ENCODE measurements at places on chromosomes 5 and 9. TPM values are rescaled to one million over a fixed set of nuclear protein-coding genes. Genes with fewer than 3 reads are reported as not detected.

TLR4 gene
- total RNA-seq: 9.3 TPM

PAXX gene
- 62.9 TPM for total RNA-seq

BASP1 gene
- 46.4 TPM for total RNA-seq

DNA sequence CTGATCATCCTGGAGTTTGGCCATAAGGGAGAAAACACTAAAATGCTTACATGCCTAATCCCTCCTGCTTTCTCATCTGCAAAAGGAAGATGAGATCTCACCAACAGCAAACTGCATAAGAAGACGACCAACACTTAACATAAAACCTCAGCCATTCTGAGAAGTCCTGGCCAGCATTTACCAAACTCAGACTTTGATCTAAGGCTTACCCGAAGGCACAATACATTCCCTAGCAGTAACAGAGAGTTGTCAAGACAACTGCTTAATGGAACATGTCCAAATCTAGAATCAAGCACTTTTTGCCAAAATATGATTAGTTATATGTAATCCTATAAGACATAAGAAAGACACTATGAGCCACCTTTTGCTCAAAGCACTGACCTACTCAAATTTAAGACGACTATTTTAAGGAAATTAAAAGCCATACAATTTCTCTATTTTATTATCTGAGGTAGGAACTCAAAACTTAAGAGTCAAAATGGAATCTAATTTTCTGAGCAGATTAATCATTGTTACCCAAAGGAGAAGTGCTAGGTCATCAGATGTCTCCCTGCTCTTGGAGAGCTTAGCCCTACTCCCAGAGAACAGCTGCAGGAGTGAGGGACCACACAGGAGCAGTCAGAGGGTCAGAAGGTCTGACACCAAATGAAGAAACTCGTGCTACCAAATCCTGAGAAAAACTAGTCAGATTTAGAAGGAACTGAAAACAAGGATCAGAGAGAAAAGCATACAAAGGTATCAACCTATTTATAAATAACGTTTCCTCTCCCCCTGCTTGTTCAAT lies 39.3 kb downstream of the EPB41L4A start:
- H3K36me3 ChIP-seq: no peaks in the 10 kb centered on the region
- DNase-seq: no peak
- H3K27ac ChIP-seq: no peak overlapping the region
- H3K27me3 ChIP-seq: no peaks in the 10 kb centered on the region
- no peak overlapping the region for H3K4me3 ChIP-seq

GRCh38 chr9:113428062-113428615 lies 17.6 kb downstream of the C9orf43 start:
- no peaks in the 10 kb centered on the region for H3K27me3 ChIP-seq
- no peak overlapping the region for H3K4me3 ChIP-seq
- no peak for DNase-seq
- H3K27ac ChIP-seq: peak overlapping the region; percentile 64

- no peaks in the 10 kb centered on the region for H3K27me3 ChIP-seq
- no peaks in the 10 kb centered on the region for H3K4me1 ChIP-seq
- H3K4me3 ChIP-seq: no peak overlapping the region
- no peak for DNase-seq
- H3K27ac ChIP-seq: no peak overlapping the region
Measured at GRCh38 chr9:83406921-83407320, 131.3 kb downstream of the FRMD3 start.

GRCh38 chr5:171770153-171770552 lies 15.5 kb upstream of the SMIM23 start:
- DNase-seq: no peak
- no peak overlapping the region for H3K27ac ChIP-seq
- H3K27me3 ChIP-seq: no peaks in the 10 kb centered on the region
- H3K4me1 ChIP-seq: no peaks in the 10 kb centered on the region
- H3K4me3 ChIP-seq: no peak overlapping the region
- H3K36me3 ChIP-seq: no peaks in the 10 kb centered on the region

DNA sequence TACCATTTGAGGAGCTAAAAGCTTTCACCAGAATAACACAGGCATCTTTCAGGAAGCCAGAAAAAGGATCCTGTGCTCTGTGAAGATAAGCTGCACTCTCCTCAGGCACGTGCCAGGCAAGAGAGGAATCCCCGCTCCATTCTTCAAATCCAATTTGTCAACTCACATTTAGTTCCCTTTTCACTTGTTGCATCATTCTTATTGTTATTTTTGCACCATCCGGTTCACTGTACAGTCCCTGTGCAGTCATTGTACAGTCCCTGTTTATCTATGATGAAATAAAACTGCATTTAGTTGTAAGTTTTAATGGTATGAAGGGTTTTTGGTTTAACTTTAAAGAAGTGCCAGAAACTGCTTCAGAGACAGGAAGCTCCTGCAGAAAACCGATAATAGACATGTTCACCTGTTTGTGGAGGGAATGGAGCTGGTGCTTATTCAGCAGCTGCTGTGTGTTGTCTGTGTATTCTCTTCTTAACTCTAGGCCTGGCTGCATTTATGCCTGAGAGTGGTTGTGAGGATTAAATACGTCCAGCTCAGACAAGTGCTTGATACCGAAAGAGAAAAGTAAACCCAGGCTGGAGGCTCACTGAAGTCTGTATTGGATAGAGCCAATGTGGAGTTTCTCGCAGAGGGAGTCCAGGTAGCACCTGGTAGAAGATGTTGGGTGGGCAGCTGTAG lies 22.4 kb downstream of the IFNW1 start:
- no peaks in the 10 kb centered on the region for H3K36me3 ChIP-seq
- H3K27me3 ChIP-seq: no peaks in the 10 kb centered on the region
- H3K4me3 ChIP-seq: no peak overlapping the region
- no peak for DNase-seq
- no peaks in the 10 kb centered on the region for H3K4me1 ChIP-seq
- H3K27ac ChIP-seq: no peak overlapping the region

DNA sequence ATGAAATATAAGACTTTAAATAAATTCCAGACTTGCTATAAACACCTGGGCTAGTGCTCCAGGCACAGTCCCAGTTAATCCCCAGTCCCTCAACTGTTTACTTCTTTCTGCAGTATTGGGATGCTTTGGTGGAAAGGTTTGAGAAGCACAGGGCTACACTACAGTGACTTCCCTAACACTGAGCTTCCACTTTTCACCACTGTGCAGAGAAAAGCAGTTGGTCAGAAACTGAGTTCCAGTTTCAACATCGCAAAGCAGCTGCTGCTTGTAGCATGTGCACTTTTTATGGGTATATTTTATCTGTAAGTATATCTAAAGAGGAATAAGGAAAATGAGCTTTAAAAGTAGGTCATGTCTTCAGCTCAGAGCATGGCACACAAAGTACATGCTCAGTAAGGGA lies 339.7 kb downstream of the NTRK2 start:
- H3K4me1 ChIP-seq: no peaks in the 10 kb centered on the region
- H3K27me3 ChIP-seq: no peaks in the 10 kb centered on the region
- no peak overlapping the region for H3K4me3 ChIP-seq
- DNase-seq: no peak
- no peaks in the 10 kb centered on the region for H3K36me3 ChIP-seq

DNA sequence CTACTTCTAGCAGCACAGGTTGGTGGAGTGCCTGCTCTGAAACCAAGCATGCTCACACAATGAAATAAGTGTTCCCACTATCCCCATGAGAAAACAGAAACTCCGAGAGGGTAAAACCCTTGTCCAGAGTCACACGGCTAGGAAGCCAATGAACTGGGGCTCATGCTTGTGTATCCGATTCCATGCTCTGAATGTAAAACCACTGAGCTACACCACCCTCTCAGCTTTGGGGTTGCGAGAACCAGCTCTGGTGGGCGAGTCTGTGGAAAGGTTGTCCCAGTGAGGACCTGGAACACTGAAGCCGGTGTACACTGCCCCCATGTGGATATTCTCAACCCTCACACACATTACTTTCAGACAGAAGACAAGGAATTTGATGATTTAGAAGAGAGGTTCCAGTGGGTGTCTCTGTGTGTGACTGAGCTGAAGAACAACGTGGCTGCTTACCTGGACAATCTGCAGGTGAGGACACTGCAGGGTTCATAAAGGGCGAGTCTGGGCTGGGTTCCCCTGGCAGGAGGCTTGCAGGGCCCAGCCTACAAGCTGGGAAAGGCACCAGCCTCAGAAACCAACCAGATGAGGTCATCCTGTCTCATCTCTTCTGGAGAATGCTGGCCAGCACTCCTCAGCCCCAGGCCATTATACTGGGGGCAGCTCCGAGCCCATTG lies 37.4 kb downstream of the ARHGEF37 start:
- H3K36me3 ChIP-seq: no peaks in the 10 kb centered on the region
- H3K27ac ChIP-seq: peak overlapping the region; percentile 62
- no peak for DNase-seq
- H3K4me1 ChIP-seq: peaks cover 14% of the 10 kb centered on the region
- no peaks in the 10 kb centered on the region for H3K27me3 ChIP-seq
- H3K4me3 ChIP-seq: no peak overlapping the region

DNA sequence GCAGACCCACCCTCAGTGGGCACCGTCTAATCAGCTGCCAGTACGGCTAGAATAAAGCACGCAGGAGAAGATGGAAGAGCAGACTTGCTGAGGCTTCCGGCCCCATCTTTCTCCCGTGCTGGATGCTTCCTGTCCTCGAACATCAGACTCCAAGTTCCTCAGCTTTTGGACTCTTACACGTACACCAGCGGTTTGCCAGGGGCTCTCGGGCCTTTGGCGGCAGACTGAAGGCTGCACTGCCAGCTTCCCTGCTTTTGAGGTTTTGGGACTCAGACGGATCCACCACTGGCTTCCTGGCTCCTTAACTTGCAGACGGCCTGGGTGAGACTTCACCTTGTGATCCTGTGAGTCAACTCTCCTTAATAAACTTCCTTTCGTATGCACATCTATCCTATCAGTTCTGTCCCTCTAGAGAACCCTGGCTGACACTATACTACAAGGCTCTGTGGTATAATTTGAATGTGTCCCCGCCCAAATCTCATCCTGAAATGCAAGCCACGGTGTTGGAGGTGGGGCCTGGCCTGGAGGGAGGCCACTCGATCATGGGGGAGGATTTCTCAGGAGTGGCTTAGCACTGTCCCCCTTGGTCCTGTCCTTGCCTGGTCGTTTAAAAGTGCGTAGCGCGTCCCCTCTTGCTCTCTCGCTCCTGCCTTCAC lies 31.1 kb upstream of the NRARP start:
- no peak overlapping the region for H3K27ac ChIP-seq
- H3K36me3 ChIP-seq: no peaks in the 10 kb centered on the region
- no peaks in the 10 kb centered on the region for H3K4me1 ChIP-seq
- no peak for DNase-seq
- no peak overlapping the region for H3K4me3 ChIP-seq
- no peaks in the 10 kb centered on the region for H3K27me3 ChIP-seq

DNA sequence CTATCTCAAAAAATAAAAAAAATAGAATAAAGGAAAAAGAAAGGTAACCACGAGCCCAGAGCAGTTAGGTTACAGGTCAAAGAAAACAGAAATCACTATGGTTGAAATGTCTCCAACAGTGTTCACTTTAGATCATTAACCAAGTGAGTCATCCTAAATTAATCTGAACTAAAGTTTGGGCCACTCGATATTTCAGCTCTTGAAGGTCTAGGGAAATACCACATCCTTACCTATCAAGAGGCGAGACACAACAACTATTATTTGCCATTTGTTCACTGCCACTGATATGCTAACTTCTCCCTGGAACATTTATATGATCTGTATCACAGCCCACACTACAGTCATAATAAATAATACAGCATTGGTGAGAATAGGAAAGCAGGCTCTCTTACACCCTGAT lies 111.3 kb upstream of the NR5A1 start:
- no peak overlapping the region for H3K27ac ChIP-seq
- H3K4me3 ChIP-seq: no peak overlapping the region
- no peaks in the 10 kb centered on the region for H3K27me3 ChIP-seq
- no peak for DNase-seq
- no peaks in the 10 kb centered on the region for H3K4me1 ChIP-seq
- H3K36me3 ChIP-seq: no peaks in the 10 kb centered on the region

DNA sequence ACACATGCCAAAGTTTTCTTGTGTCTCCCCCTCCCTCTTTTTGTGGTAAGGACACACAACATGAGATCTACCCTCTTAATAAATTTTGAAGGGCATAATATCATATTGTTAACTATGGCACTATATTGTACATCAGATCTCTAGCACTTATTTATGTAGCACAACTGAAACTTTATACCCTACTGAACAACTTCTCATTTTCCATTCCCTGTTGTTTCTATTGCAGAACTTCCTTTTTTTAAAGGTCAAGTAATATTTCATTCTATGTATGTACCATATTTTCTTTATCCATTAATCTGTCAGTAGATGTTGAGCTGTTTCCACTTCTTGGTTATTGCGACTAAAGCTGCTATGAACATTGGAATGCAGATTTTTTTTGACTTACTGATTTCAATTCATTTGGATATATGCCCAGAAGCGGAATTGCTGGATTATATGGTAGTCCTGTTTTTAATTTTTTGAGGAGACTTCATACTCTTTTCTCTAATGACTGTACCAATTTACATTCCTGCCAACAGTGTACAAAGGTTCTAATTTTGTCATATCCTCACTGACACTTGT lies 305.3 kb downstream of the PRR16 start:
- no peak overlapping the region for H3K27ac ChIP-seq
- DNase-seq: no peak
- H3K36me3 ChIP-seq: no peaks in the 10 kb centered on the region
- peaks cover 7% of the 10 kb centered on the region for H3K4me1 ChIP-seq
- H3K4me3 ChIP-seq: no peak overlapping the region

DNA sequence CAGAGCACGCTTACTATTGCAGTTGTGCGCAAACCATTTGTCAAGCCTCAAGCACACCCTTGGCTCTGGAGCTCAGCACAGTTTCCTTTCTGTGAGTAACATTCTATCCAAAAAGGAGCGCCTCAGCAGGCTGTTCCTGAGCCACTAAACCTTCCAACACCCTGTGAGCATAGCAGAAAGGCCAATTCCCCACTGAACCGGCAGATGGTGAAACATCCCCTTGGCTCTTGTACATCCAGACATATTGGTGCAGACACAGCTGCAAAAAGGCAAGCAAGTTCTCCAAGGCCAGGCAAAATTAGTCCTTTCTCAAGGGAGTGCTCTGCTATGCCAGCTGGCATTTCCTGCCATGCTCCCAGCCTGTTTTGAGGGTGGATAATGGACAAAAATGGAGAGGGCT lies 44.1 kb upstream of the CEMIP2 start:
- no peaks in the 10 kb centered on the region for H3K27me3 ChIP-seq
- H3K4me3 ChIP-seq: no peak overlapping the region
- no peak overlapping the region for H3K27ac ChIP-seq
- DNase-seq: no peak
- H3K4me1 ChIP-seq: no peaks in the 10 kb centered on the region
- no peaks in the 10 kb centered on the region for H3K36me3 ChIP-seq

- H3K4me1 ChIP-seq: peaks cover 32% of the 10 kb centered on the region
- H3K27me3 ChIP-seq: no peaks in the 10 kb centered on the region
- DNase-seq: no peak
- peak overlapping the region; percentile 69 for H3K27ac ChIP-seq
- H3K4me3 ChIP-seq: peak overlapping the region; percentile 95
- H3K36me3 ChIP-seq: peaks cover 30% of the 10 kb centered on the region
Measured at GRCh38 chr9:136865768-136866103, 372 bp downstream of the EDF1 start.

Measured in vagina (tissue), 2 donors.